ENCODE measurements at places on chromosomes 11 and 22. TPM values are rescaled to one million over a fixed set of nuclear protein-coding genes. Genes with fewer than 3 reads are reported as not detected.

DNA sequence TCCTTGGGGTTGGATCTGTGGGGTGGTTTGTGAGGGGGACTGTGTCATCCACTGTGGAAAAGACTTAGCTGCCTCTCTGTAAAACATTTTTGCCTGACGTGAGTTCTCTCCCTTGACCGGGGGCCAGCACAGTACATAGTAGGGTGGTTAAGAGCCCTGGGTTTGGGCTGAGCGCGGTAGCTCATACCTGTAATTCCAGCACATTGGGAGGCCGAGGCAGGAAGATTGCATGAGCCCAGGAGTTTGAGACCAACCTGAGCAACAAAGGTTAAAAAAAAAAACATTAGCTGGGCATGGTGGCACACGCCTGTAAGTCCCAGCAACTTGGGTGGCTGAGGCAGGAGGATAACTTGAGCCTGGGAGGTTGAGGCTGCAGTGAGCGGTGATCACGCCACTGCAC is 74.7 kb upstream of the WNT7B start:
- no peak for DNase-seq

PRDM11 gene
- total RNA-seq: 2.6 TPM

MMP10 gene
- total RNA-seq: not detected

DNA sequence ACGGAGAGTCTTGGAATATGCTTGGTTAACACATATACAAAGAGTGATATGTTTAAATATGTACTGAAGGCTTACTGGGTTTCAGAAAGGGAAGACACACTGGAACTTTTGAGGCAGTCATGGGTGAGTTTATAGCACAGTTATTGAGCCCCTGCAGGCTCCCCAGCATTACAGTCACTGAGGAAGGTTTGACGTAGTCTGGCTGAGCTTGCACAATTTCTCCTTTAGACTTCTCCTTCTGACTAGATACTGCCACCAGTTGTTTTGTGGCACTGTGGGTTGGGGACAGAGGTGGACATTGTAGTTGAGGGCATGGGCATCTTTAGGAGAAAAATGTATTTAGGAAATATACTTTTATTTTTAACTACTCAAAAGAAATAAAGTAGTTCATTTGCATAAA is 285.4 kb downstream of the C11orf87 start:
- no peak for DNase-seq

KCNJ1 gene
- not detected for total RNA-seq

- DNase-seq: no peak
These were observed 208.4 kb downstream of the MAML2 start for GRCh38 chr11:96134602-96135001.

GRCh38 chr11:61896665-61897386 is 5.5 kb upstream of the FADS3 start:
- DNase-seq: peak; percentile 92

DNA sequence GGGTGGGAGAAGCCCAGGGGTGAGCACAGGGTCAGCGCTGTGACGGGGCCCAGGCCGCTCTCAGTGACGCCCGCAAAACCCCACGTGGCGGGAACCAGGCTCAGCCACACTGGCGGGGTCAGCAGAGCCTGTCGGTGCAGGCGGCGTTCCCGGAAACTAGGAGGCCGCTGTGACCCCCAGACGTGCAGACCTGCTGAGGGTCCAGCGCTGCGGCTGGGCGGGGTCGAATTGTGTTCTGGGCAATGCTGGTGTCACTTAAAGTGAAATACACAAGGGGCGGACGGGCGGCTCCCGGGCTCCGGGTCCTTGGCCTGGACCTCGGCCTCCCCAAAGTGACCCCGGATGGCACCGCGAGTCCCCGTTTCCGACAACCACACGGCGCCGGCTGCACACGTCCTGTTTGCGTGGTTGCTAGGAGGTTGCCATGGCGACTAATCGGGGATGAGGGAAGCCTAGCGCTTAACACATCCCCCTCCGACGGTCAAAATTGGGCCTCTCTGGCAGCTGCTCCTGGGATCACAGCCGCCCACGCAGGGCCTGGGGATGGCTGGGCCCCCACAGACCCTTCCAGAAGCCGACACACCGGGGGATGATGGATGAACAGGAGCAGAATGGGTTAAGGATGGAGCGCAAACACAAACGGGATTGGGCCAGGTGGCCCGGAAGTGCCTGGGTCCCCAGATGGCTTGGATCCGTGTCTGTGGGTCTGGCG is 81.7 kb upstream of the PRR5 start:
- DNase-seq: peak; percentile 22

- DNase-seq: no peak
These were observed 34.0 kb upstream of the FADD start for GRCh38 chr11:70169127-70169526.

DNA sequence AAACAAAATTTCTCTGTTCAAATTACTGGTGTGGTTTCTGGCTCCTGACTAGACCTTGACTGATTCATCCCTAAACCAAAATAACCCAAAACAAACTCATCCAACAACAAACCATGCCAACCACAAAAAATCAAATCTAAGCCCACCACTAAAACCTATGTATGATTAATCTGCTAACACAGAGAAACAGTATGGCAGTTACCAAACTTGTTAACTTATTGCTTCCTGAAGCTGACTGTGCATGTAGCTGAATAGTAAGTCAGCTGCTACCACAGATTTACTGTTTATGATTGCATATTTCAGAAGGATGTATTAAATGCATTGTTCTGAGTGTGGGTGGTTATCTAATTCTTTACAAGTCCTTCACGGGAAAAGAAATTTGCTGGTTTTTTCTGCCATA is 231.1 kb downstream of the SWAP70 start:
- peak; percentile 42 for DNase-seq

OSM gene
- total RNA-seq: not detected

DNA sequence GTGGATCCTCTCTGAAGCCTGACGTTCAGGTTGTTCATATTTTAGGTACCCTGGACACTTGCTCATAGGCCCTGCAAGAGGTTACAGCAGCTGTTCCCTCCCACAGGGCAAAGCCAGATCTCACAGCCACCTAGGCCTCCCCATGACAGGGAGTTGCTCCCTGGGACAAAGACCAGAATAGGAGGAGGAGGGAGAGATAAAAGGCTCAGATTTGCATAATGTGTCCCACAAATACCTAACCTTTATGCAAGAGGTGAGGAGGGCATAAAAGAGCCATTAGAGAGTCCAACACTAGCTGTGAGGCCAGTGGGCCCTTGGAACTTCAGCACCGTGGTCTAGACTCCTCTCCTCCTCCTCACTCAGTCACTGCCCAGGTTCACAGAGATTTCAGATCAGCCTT is 33.8 kb downstream of the ZNF280B start:
- no peak for DNase-seq

- DNase-seq: no peak
These were observed 208.6 kb downstream of the BLID start for GRCh38 chr11:121907379-121907778.

ST14 gene
- total RNA-seq: not detected

LSP1 gene
- not detected for total RNA-seq

DNA sequence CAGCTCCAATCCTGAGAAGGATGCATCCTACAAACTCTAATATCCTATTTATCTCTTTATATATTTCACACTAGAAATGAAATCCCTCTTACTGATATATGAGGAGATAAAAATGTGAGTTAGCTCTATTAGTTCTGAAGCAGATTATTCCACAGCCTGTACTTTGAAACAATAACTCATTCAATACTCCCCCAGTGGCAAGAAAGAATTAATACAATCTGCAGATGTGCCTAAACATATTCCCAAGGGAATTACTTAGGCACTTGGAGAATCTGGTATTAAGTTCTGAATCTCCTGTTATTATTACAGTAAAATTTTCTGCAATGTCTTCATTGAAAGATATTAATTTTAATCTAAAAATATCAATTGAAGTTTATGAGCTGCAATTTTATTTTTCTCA is 59.4 kb downstream of the DDI1 start:
- peak; percentile 24 for DNase-seq

- DNase-seq: no peak
These were observed 15.1 kb upstream of the IGSF9B start for GRCh38 chr11:133971881-133972280.

MS4A10 gene
- total RNA-seq: not detected

DNA sequence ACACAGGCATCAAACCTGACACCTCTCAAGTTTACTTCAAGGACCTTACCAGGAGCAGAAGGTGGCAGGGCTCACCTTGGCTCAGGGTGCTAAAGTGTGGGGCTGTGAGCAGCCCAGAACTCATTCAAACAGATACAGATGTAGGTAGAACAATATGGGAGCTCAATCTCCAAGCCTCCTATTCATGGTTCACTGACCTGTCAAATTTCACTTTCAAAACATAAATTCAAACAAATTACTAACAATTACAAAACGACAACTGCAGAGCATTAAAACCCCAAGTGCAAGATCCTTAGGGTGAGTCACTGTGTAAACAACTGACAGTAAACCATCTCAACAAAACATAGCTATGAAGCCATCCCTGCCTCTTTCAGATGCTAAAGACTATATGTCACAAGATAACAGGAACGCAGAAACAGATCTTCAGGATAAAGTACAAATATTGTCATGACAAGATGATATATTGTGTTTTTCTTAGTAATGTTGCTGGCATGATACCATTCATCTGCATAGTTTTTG is 303.5 kb upstream of the ANO3 start:
- DNase-seq: no peak

DNA sequence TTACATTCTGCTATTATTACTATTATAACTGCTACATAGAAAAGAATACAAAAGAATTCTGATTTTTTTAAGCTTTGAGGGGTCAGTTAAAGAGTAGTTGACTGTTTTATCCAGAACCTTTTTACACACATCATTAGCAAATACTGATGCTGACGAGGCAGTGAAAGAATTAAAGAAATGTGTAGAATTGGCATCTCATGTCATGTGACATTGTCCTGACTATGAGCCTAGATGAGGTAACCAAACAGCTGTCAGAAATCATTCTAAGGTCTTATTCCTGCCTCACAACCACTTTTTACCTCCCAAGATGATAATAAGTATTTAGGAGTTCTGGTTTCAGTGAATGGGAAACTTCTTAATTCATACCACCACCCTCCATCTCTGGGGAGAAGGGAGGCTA is 121.0 kb downstream of the SLC1A2 start:
- no peak for DNase-seq

DNA sequence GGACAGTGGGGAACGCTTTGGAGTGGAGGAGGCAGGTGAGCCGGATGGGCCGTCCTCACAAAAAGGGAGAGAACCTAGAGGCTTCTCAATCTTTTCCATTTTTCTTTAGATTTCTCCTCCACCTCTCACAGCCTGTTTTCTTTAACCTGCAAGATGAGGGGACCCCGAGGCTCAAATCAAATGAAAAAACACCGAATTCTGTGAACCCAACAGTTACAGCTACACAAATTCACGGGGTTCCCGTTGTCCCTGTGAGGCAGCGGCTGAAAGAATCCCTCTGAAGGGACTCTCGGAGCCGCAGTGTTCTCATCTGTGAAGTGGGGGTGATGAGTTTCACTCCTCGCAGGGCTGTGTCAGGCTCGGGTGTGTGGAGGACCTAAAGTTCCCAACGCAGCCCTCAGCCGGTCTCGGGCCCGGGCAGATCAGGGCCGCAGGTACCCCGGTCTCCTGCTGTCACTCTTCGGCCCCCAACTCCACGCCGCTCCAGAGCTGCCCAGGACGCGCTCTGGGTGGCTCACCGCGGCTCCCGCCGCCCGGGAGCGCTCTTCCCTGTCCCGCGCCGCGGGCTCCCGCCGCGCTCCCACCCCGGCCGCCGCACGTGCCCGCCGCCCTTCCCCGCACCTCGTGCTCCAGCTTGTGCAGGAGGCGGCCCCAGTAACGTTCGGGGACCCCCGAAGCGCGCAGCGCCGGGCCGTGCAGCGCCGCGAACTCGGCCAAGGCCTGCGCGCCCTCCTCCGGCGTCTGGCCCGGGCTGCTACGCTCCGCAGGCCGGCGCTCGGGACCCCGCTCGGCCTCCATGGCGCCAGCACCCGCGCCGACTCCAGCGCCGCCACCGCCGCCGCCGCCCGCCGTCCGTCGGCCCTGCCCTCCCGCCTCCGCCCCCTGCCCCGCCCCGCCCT is at the start of gene TTLL12:
Gene TTLL12, minus strand, starts transcription at position 863 of the 899 bp plus-strand sequence. Its CDS starts 65 bp downstream, at position 798.
- peak; percentile 43 for DNase-seq

- peak; percentile 1 for DNase-seq
These were observed 12.5 kb downstream of the OR5B3 start for GRCh38 chr11:58394195-58394594.

DNA sequence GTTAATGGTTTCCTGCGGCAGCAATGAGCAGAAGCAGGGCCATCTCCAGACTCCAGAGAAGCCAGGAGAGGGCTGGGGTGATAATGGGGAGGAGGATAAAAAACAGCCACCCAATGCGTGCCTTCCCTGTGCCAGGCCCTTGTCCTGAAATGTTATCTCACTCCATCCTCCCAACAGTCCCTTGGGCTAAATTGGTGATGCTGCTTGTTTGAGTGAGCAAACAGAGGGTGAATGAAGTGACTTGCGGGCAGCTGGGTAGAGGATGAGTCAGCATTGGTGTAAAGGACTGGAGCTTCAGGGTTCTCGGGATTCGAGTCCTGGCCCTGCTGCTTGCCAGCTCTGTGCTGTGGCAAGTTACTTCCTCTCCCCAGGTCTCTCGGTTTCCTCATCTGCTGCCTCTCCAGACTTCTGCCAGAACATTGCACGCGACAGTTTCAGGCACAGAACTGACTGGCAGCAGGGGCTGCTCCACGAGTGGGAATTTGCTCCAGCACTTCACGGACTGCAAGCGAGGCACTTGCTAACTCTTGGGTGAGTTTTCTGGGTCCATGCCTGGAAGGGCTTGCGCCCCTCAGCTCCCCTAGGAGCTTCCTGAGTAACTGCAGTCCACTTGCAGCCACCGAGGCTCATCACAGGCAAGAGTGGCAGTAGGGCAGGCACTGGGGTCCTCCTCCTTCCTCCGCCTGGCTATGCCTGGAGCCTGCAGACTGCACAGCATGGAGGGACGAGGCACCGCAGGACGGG is at the start of gene P2RY6:
Gene P2RY6, plus strand, starts transcription at position 403 of the 744 bp plus-strand sequence. CDS start 24,181 bp downstream, outside the sequence.
- DNase-seq: peak; percentile 40

PRRG4 gene
- total RNA-seq: 0.18 TPM

FGF4 gene
- not detected for total RNA-seq

NAA40 gene
- 10.0 TPM for total RNA-seq

DNA sequence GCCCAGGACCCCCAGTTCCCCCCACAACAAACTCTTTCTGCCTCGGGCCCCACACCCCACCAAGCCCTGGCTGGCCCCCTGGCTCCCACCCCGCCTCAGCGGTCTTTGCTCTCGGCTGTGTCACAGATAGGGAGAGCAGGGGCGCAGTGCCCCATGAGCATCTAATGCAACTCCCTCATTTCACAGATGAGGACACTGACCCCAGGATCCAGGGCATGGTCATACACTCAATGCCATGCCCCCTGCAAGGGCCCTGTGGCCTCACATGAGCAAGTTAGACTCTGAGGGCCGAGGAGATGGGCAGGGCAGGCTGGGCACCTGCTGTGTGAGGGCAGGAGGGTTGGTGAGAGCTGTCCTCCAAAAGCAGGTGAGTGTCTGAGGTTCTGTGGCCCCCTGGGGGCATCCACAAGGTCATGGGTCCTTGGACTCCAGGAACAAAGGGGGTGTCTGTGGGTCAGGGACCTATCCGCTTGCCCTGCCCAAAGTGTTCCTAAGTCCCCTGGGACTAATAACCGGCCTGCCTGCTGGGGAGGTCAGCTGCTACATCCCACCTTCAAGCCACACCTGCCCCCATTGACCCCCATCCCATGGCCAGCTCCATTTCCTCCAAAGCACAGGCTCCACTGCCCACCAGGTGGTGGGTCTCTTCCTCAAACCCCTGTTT is 2.5 kb downstream of the MIF start:
- DNase-seq: no peak

- no peak for DNase-seq
These were observed 5.9 kb downstream of the IL10RA start for GRCh38 chr11:117992136-117992535.
